Erythroblast (primary cell): ENCODE measurements at places on chromosomes 6 and 20.

GRCh38 chr6:251920-252319, 40.4 kb upstream of the DUSP22 start:
- no peak for DNase-seq

- DNase-seq, result peak; percentile 43
Observed at GRCh38 chr20:577167-577791, 32.8 kb downstream of the TCF15 start.

GRCh38 chr20:44601801-44602204, 19.4 kb downstream of the PKIG start:
- peak; percentile 27 for DNase-seq

GRCh38 chr6:95676011-95676628, 98.8 kb downstream of the MANEA start:
- no peak for DNase-seq

GRCh38 chr6:164099269-164099865, 684.8 kb downstream of the QKI start:
- DNase-seq, result no peak

DNA sequence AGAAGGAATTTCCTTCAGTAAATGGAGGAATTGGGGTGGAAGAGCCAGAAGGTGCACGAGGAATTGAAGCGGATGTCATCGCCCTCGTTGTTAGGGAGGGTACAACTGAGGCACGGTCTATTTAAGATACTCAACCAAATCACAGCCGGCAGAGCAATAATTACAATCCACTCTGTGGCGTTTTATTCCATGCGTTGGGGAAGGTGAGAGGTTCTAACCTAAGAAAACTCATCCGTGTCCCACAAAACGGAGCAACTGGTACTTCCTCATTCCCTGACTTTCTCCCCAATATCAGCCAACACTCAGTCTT, 802 bp upstream of the RRBP1 start:
- no peak for DNase-seq

DNA sequence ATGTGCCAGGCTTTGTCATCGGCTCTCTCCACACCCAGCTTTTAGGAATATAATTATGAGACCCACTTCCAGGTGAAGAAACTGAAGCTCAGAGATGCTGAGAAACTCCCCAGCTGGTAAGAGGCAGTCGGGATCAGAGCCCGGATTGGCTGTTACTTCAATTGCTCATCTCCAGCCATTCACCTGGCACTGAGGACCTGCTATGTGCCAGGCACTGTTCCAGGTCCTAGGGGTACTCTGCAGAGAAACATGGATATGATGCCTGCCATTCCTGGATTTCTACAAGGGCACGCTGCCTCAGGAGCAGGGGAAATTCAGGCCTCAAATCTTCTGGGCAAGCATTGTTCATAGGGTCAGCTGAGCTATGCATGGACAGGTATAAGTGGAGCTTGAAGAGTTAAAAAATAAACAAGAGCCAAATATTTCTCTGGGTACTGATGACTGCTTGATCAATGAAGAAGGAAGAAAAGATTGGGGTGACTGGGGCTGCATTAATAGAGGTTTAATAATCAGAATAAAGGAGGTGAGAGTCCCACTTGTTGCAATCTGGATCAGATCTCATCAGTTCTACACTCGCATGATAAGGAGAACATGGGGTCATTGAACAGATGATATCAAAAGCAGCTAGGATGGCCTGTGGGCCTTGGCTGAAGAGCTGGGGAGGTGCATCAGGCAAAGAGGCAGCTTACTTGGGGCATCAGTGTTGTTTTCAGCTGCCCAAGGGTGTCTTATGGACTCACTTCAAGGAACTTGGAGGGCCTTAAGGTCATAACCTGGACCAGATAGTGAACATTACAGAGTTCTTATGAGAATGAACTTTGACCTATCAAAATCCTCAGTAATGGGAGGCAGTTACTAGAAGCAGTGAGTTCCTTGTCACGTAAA, 80.9 kb upstream of the TOX2 start:
- DNase-seq, result no peak

- no peak for DNase-seq
Observed at GRCh38 chr6:43097502-43097901, 21.4 kb downstream of the PTK7 start.

GRCh38 chr20:51767867-51768758, at the start of gene ATP9A:
TSS of gene ATP9A (minus strand) at chr20:51768390. CDS start at chr20:51768369, 21 bp downstream.
- DNase-seq, result peak; percentile 23
